ENCODE measurements at places on chromosomes 7 and 10.

- DNase-seq = no peak
Observed at GRCh38 chr10:94052866-94053791, 59.4 kb downstream of the PLCE1 start.

GRCh38 chr10:59829601-59830000 is 76.3 kb upstream of the MRLN start:
- no peak for DNase-seq

DNA sequence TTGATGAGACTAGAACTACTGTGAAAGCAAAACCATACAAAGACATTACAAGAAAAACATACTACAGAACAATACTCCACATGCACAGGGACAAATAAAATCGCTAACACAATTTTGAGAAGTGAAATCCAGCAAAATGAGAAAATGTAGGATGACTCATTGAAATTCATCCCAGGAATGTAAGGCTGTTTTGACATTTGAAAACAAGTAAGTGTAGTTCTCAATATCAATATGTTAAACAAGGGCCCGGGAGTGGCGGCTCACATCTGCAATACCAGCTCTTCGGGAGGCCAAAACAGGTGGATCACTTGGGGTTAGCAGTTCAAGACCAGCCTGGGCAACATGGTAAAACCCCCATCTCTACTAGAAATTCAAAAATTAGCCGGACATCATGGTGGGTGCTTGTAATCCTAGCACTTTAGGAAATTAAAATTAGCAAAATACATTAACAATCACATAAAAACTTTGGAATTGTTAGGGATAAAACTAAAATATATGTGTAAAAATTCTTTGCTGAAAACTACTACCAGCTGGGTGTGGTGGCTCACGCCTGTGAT is 113.7 kb upstream of the ADARB2 start:
- DNase-seq = no peak

- DNase-seq = no peak
Observed at GRCh38 chr7:46859963-46860475, 721.9 kb downstream of the TNS3 start.

DNA sequence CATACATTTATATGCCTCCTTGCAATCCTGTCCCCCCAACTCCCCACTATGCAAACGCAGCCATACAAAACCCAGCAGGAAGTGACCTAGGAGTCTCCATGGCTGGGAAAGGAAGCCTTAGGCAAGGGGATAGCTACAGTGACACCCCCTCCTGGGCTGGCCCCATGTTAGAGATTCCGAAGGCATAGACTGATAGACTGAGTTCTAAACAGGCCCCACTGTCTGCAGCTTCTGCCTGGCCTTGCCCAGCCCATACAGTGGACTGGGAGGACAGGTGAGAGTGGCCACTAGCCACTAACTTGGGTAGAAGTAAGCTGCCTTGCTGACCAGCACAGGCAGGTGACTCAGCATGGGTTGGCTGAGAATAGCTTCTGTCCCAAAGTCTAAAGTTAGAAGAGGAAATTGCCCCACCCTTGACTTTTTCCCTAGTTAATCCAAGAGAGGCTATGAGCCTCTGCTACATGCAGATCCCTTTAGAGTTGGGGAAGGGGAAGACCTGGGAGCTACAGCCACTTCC is 106.3 kb downstream of the C10orf105 start:
- no peak for DNase-seq

GRCh38 chr7:132475669-132476116 is 100.6 kb downstream of the PLXNA4 start:
- no peak for DNase-seq

DNA sequence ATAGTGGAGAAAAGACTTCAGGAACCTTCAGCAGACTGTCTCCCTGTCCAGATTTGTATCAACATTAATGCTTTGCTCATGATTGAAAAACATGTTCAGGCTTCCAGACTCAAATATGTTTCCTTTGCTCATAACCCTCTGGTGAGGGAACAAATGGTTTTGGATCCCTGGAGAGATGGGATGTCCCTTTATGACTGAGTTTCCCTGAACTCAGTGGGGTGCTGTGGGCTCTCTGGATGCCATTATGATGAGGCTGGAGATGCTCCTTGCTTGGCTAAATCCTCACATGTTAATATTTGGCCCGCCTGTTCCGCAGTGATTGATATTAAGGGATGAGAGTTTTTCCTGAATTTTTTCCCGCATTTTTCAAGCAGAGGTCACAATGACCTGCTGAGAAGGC is 749.4 kb downstream of the SUGCT start:
- no peak for DNase-seq

DNA sequence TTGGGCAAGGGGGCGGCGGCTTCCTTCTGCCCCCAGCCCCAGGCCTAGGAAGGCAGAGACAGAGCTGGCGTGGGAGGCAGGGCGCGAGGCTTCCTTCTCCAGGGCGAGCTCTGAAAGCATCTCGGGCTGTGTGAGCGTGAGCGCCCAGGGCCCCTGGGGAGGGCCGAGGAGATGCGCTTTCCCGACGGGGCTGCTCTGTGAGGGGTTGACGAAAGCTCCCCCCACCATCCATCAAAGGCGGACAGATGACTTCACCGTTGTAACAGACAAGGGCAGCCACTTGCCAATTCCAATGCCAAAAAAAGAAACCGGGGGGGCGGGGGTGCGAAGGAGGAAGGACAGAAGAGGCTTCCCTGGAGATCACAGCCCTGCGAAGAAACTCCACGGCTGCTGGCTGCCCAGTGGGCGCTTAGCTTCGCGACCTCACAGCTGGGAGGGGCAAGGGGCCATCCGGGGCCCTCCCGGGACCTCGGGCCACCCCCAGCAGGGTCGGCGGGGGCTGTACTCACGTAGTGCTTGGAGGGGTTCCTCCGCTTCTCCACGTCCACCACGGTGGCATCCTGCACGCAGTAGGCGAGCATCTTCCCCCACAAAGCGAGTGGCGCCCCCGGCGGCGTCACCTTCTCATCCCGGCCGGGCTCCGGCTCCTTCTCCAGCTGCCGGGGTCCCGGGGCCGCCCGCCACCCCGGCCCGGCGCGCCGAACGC is 537 bp downstream of the SH3PXD2A start:
- DNase-seq = no peak

DNA sequence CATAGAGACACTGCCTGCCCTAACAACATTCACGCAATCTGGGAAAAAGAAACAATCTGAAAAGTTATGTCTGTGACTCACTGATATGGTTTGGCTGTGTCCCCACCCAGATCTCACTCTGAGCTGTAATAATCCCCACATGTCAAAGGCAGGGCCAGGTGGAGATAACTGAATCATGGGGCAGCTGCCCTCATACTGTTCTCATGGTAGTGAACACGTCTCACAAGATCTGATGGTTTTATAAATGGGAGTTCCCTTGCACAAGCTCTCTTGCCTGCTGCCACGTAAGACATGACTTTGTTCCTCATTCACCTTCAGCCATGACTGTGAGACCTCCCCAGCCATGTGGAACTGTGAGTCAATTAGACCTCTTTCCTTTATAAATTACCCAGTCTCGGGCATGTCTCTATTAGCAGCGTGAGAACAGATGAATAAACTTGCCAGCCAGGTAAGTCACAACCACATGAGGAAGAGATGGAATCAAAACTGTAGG is 341.5 kb upstream of the AOAH start:
- DNase-seq = no peak

DNA sequence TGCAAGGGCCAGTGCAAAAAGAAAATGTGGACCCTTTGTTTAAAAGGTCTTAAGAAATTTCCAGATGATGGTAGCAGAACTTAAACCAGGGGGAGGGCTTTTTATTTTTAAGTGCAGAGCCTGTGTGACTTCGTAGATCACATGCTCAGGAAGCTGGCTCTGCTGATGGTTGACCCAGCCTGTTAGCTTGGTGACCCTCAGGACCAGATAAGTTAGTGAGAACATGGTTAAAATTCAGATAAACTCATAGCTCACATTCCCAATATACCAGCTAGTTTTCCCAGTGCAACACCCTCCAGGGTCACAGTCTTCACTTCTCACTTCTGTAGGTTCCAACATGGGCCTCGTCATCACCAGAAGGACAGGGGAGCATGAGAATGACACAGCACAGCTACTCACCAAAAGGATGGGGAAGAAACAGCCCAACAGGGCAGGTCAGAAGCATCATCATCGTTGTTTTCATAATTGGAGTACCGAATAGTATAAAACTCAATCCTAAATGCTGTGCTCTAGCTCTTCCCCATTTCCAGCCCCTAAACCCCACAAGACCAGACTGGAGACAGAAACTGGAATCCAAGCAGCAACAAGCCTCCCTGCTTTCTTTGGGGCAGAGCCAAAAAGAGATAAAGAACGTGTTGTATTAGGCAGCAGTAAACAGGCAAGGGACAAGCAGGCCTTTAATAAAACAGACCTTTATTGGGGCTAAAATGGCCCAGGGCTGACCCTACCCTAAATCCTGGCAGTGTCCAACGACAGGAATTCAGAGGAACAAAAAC is 102.2 kb upstream of the ANKRD1 start:
- DNase-seq = no peak

- no peak for DNase-seq
Observed at GRCh38 chr10:68578974-68579373, 18.8 kb downstream of the TET1 start.

DNA sequence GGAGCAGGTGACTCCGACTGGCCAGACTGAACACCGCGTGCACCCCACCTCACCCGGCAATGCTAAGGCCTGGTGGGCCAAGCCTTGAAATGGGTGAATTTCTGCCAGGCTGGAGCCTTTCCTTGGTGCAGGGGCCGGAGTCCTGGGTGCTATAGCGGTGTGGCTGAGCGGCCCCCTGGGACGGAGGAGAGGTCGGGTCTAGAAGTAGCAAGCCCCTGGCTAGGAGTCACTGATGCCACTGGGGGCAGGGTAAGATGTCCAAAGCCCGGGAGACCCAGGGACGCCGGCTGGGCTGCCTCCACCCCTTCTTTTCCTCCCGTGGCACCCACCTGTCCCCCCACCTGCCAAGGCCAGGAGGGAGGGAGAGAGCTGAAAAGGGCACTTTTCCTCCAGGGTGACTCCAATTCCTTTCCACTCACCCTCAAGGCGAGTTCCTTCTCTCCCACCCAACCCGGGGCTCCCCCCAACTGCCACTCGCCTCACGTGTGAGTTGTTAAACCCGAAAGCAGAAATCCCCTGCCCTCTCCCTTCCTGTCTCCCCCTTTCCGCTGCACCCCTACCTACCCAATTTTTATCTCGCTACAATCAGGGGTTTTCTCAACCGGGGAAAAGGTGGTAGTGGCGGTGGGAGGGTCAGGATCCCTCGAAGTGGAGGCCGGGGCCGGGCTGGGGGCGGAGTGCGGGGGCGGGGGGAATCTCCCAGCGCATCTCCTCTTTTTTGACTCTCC is 6.0 kb upstream of the GATA3 start:
- no peak for DNase-seq

DNA sequence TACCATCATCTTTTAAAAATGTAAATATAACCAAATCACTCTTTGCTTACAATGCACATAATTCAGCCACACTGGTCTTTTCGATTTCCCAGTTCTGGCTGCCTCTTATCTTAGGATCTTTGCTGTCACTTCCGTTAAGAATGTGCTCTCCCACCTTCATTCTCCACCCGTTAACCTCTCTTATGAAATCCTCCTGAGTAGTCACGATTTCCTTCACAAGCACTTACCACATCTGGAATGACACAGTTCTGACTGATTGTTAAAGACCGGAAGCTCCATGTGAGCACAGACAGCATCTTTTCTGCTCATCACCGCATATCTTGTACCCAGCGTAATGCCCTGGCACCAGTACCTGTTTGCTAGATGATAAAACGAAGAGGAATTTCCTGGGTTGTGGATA is 84.3 kb downstream of the CUL2 start:
- DNase-seq = no peak

- no peak for DNase-seq
Observed at GRCh38 chr7:96244992-96245292, 77.0 kb downstream of the SLC25A13 start.

- no peak for DNase-seq
Observed at GRCh38 chr7:149559711-149560110, 62.1 kb upstream of the ZNF746 start.
